ENCODE measurements at places on chromosomes 1 and 21.

DNA sequence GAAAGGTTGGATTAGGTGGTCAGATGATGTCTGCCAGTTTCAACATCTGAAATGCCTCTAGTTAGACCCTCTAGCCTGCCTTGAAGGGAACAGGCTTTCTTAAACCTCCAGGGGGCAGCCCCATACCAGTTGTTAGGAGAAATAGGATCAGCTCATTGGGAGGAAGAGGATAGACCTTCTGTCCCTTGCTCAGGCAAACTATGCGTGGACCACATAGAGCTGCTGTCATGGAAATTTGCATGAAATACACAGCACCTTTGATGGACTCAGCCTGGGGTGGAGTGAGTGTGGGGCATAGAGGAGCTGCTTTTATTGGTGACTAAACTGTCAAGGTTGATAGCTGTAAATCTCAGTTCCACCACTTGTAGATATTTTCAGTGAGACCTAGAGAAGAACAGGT is 38.4 kb upstream of the SPAG17 start:
- no peak for DNase-seq

GRCh38 chr1:152107031-152107983 is 7.9 kb downstream of the TCHH start:
- no peak for DNase-seq

DNA sequence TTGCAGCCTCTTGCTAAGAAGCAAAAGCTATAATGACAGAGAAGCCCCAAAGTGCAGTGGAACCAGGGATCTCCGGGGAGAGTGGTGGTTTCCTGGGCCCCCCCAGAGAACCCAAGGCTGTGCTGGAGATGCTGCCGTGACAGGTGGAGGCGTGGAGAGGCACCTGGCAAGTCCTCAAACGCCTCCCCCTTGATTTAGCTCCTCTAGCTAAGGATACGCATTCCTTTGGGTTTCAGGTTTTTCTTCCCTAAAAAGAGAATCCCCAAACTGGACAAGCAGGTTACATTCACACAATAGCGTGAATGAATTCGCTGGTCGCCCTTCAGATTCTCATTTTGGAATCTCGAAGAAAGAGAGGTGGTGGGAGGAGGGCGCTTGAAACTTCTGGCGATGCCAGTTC is 853 bp upstream of the ATP1A1 start:
- DNase-seq: no peak

DNA sequence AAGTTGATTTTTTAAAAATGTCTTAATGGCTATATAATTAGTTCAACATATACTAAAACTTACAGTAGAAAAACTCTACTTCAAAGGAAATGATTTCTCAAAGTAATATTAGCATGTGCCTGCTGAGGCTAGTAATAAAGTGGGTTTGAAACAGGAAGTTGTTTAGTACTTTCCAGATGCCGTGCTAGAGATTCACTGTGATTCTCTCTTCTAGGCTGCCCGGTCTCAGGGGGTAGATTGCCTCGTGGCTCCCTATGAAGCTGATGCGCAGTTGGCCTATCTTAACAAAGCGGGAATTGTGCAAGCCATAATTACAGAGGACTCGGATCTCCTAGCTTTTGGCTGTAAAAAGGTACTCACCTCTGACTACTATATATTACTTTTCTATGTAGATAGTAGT is 9.1 kb downstream of the EXO1 start:
- DNase-seq: no peak

- no peak for DNase-seq
Observed at GRCh38 chr21:19018529-19018928, 614.9 kb upstream of the TMPRSS15 start.

GRCh38 chr21:38295997-38296764 is 39.4 kb downstream of the KCNJ15 start:
- no peak for DNase-seq

DNA sequence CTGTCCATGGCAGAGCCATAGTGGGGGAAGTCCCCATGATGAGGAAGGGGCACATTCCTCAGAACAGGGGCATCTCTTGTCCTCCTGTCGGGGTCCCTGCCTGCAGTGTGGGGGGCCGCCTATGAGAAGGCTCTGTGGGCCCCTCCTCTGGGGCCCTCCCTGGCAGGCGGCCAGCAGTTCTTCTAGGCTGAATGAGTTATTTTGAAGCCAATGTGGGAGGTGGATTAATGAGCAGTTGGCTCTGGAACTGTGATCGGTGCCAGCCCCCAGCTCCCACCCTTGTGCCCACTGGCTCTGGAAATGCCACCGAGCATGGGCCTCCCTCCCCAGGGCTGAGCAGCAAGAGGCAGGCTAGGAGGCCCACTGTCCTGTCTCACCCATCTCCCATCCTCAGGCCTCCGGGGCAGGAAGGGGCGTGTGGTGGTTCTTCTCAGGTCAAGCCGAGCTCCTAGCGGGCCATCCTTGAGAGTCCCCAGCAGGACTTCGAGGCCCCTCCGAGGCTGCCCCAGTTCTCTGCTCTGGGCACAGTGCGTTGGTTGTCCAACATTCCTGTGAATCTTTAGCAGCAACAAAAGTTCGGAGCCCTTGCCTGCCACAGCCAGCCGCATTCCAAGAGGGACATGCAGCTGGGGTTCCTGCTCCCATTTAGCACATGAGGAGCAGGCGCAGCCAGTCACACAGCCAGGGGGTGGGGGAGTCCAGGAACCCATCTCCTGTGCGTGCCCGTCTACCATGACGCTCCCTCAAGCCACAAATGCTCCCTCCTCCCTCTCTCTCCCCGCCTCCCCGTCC is 57.2 kb downstream of the EDN2 start:
- no peak for DNase-seq

GRCh38 chr1:150008699-150009098 is 1.8 kb downstream of the OTUD7B start:
- no peak for DNase-seq

DNA sequence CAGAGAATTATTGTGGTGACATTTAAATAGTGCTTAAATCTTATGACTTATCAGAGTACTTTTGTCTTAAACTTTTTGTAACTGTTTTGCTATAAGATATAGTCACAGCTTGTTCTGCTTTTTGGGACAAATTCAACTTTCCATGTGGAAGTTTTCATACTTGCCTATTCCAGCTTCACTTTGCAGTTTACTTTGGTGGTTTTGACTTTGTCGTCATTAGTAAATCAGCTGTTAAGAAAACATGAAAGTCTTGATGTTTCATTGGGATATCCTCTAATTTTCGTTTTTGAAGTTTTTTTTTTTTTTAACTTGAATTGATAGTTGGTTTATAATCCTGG is 31.3 kb downstream of the SDCCAG8 start:
- DNase-seq: no peak

DNA sequence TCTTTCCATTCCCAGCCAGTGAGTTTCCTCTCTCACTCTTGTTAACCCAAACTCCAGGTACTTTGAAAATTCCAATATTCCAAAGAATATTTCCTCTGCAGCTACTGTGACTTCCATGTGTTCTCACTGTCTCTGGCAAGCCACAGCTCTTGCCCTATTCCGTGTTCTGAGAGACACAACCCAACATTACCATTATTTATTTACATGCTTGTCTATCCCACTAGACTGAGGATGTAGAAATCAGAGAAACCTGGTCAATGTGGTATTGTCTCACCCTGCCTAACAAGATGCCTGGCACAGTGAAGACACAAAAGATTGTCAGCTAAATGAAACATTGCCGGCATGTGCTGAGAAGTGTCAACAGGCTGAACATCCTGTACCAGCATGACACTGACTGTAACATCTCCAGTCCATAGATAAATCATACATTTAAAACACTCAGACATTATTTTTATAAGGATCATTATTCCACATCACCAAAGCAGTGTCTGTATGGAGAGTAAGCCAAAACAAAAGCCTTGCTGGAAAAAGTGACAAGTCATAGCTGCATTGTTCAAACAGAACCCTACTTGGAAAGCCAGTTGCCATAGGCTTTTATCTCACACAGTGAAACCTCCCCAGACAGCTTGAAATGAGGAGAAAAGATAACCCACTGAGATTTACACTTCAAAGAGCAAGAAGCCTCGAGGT is 72.3 kb downstream of the SIPA1L2 start:
- no peak for DNase-seq

GRCh38 chr1:204359474-204360255 is at the start of gene PLEKHA6:
PLEKHA6 (minus strand) TSS chr1:204359929; CDS start chr1:204273727, 86,202 bp downstream.
- no peak for DNase-seq

GRCh38 chr1:235939480-235939775 is 72.7 kb upstream of the LYST start:
- DNase-seq: no peak

GRCh38 chr1:31498376-31499040 is 77.8 kb upstream of the TINAGL1 start:
- no peak for DNase-seq

GRCh38 chr1:172517545-172517944 is 15.4 kb upstream of the SUCO start:
- DNase-seq: no peak

DNA sequence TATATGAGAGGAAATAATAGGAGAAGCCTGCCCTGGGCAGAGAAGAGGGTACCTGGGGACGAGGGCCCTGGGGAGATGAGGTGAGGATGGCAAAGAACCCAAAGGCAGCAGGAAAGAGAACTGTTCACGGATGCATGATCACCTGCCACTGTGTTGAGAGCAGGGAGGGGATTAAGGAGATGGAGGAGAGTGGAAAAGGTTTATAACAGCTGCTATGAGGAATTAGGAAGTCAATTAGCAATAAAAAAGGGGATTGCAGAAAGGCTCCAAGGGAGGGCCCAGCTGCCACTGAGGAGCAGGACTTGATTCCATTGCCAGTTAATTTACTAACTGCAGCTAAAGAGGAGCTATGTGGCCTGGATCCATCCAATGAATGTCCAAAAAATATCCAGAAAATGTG is 61.1 kb downstream of the GFI1 start:
- DNase-seq: no peak
